ENCODE measurements at places on chromosomes 16 and 17.
A peak's percentile ranks its signal among the peaks of the same experiment; 100 is the strongest.

GRCh38 chr16:24986512-24987303, 28.5 kb downstream of the ARHGAP17 start:
- DNase-seq: peak; percentile 54

DNA sequence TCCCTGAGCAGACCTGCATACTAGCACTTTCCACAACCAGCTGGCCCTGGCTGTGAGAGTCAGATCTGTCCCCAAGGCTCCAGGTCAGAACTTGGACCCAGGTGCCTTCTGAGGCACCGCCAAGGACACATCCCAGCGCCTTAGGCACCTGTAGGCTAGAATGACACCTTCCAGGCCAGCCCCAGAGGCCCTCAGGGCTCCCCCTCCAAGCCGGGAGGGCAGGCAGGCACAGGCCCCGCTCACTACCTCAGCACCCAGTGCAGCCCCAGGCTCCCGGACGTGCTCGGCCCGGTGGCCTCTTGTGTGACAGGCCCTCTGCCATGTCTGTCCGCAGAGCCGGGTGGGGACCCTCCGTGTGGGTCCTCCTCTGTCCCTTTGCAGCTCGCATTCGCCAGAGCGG, 56.3 kb upstream of the CMIP start:
- no peak for DNase-seq

- no peak for DNase-seq
These were observed 27.9 kb upstream of the HSBP1 start for GRCh38 chr16:83779886-83780285.

DNA sequence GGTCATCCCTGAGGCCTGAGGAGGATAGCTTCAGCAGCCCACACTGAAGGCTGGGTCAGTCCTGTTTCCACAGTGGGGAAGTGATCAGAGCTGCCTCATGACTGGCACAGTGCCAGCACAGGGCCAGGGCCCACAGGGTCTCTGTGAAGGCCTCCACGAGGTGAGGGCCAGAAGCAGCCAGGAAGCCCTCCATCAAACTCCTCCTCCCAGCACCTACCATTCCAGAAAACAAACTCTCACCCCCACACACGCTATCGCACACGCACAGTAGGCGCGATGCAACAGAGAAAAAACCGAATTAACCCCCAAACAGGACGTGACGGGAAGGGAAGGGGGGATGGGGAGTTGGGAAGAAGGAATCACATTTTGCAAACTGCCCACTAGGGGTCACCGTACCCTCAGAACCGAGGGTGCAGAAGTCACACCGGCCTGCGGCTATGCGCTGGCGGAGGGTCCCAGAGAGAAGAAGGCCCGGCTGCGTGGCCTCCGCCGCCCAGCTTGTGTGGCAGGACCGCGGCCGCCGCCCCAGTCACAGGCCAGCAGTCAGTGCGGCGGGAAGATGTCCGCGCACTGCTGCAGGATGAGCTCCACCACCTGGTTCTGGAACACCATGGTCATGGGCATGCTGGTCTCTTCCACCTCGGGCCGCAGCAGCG, 37.6 kb downstream of the ARHGAP27 start:
- peak; percentile 22 for DNase-seq

DNA sequence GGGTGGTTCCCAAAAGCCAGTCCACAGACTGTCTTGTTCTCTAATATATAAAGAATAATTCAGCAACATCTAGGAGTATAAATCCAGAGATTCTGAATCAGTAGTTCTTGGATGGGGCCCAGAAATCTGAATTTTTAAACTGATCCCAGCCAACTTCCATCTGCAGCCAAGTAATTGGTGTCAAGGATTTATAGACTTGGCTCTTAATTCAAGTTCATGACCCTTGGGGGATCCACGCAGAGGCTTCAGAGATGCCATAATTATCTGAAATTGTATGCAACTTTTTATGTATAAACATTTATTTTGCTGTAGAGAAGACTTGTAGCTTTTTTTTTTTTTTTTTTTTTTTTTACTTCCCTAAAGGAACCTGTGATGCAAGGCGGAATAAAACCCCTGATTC, 60.6 kb downstream of the HLF start:
- no peak for DNase-seq

DNA sequence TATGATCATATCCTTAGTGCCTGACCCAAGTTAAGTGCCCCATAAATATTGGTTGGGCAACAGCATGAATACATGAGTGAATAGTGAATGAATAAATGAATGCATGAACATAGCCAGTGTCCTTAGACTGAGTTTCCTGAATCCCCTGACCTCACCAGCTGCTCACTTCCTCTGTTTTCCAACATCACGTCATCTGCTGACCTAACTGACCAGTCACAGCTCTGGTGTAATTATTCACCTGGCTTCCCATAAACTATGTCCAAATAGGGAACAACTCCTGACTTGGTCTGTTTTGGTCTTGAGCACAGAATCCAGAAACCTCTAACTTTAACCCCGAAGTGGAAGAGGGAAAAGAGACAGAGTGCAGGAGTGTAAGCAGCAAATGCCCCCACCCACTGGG, 83.4 kb downstream of the ASIC2 start:
- no peak for DNase-seq

DNA sequence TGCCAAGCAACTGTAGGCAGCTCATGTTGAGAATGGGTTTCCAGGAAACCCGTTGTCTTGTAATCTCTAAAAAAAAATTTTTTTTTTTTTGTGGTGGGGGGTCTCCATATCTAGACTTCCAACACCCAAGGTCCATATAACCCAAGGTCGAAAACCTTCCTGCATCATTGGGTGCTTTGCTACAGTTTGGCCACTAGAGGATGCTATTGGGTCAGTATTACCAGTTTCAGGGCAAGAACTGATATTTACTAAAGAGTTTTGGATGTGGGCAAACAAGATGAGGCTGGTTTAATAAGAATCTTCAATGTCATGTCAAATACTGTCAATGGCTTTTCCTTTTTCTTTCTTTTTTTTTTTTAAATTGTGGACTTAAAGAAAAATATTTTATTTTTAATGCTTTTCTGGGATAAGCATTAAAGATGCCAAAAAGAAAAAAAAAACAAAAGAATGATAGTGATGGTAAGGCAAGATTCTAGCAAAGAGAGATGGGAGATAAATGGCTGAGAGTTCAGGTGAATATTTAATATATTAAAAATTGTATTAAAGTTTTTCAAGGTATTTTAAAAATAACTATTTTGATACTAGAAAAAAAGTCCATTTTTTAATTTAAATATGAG, 62.2 kb downstream of the DHRS7C start:
- peak; percentile 33 for DNase-seq

DNA sequence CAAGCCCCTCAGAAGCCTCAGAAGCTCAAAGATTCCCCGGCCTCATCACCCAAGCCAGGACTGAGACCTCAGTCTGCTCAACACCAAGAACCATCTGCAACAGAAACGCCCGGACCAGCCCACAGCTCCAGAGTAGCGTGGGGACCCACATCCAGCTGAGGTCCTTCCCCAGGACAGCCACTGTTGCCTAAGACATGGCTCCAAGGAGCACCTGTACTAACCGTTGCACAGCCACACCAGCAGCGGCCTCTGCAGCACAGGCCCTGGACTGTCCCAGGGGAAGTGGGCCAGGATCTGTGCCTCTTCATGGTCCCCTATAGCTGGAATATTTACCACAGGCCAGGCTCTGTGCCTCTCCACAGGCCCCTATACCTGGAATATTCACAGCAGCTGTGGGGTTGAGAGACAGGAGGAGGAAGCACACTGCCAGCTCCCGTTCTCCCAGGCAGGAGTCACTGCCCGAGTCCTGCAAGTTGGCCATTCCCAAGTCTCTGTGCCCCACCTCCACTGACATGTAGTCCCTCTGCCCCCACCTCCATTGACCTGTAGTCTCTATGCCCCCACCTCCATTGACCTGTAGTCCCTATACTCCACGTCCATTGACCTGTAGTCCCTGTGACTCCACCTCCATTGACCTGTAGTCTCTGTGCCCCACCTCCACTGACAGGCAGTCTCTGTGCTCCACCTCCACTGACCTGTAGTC, 38.5 kb downstream of the RPH3AL start:
- DNase-seq: no peak

All from hematopoietic multipotent progenitor cell treated with erythropoietin and hydrocortisone succinate and interleukin-3 and kit ligand, for 17 days (in vitro differentiated cells).